Brain (organoid and tissue), 16 donors: ENCODE measurements at places on chromosomes 1 and 21. TPM values are rescaled to one million over a fixed set of nuclear protein-coding genes. Genes with fewer than 3 reads are reported as not detected.

Gene RAP1GAP
- polyA plus RNA-seq: 60.7 TPM

DNA sequence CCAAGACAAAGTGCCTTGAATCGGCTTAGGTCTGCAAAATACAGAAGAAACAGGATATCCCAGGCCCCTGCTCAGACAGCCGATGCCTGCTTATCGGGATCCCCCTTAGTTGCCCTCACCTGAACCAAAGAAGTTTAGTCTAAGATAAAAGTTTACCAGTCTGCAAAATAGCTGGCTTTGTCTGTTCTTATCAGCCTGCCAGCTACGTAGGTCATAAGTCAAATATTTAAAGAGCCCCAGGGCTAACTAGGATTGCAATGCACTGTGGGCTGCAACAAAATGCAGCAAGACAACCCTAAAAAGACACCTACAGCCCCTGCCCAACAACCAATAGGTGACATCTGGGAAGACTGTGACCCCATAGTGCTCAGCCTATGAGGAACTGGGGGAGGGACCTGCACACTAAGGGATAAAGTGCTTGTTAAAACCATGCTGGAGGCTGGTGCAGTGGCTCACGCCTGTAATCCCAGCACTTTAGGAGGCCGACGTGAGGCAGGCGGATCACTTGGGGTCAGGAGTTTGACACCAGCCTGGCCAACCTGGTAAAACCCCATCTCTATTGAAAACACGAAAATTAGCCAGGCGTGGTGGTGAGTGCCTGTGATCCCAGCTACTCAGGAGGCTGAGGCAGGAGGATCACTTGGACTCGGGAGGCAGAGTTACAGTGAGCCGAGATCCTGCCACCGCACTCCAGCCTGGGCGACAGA, 27.4 kb downstream of the LRRC3 start:
- no peak for DNase-seq

- no peak for DNase-seq
Measured at GRCh38 chr1:113887402-113888175, at the start of gene BCL2L15. Gene BCL2L15, minus strand, starts transcription at chr1:113887581. Its CDS starts 206 bp downstream, at chr1:113887375.

Gene DVL1
- polyA plus RNA-seq: 61.7 TPM

- no peak for DNase-seq
Measured at GRCh38 chr1:167345386-167345733, 124.7 kb downstream of the POU2F1 start.

Gene ATP1A2
- 216 TPM for polyA plus RNA-seq

DNA sequence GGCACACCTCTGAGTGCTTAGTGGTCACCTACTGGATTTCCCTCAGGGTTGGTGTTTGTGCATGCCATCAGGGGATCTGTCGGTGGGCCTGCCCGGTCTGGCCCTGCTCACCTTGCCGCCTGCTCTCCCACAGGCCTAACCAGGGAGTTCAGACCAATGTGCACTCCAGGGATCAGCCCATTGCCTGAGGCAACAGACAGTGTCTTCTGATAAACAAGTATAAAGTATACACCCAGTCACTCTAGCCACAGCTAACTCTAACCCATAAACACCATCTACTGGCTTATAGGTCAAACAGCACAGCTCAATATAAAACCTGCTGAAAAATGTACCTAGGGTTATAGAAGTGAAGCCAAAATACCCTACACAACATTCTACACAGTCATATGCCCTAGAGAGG, 1300.0 kb downstream of the PLA2G4A start:
- DNase-seq: no peak
